NCI-H526 treated with DMSO at 0.1 percent for 48 hours (cell line): ENCODE measurements at places on chromosomes 6 and 20.

DNA sequence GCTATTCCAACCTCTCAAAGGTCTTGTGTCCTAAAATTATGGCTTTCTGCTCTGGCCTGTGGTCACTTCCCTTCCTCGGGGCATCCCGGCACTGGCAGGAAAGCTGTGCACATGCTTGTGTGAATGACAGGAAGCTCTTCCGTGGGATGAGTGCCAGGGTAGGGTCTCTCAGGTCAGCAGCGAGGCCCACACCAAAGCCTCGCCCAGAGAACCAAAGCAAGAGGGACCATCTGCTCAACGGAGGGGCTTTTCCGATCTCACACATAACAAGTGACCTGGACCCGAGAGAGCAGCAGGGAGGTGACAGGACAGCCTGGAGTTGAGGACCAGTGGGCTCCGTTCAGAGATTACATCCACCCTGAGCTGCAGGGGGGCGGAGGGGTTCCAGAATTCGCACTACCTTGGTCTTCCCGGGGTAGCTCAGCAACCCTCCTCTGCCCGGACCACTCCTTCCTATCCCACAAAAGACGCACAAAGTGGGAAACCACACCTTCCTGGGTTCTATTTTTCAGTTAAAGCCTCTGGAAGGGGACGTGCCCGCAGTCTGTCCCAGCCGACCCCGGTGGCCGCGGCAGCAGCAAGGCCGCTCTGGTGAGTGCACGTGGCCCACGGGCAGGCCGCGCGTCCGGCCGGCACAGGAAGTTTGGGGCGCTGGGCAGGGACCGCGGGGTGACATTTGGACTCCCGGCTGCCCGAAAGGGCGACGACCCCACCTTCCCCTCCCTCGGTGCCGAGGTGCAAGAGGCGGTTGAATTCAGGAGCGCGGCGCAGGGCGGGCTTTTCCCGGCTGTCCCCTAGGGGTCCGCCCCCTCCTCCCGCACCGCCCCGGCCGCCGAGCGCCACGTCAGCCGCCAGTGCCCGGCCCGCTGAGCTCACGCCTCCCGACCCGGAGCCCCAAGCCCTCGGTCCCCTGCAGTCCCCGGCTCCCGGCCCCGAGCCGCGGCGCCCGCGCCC lies 988 bp downstream of the TXNDC5 start:
- DNase-seq: peak; percentile 31

GRCh38 chr20:50296450-50297375 lies 106.1 kb downstream of the CEBPB start:
- no peak for DNase-seq

DNA sequence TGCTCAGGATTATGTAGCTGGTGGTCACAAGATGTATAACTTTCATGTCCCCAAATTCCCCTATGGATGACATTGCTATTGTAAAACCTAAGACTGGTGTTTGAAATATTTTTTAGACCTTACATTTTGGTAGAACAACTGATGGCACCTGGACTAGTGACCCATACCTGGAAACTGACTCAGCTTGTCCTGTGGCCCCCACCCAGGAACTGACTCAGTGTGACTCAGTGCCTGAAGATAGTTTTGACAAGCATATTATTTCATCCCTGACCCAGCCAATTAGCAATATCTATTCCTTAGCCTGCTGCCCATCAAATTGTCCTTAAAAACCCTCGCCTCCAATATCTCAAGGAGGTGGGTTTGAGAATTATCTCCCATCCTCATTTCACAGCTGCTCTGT lies 90.9 kb upstream of the GRIK2 start:
- no peak for DNase-seq

GRCh38 chr20:6959900-6960312 lies 192.4 kb downstream of the BMP2 start:
- no peak for DNase-seq

- no peak for DNase-seq
Measured at GRCh38 chr6:134315189-134315588, 2.7 kb downstream of the SGK1 start.

- DNase-seq: no peak
Measured at GRCh38 chr6:152723398-152723797, 25.7 kb downstream of the MYCT1 start.

- DNase-seq: no peak
Measured at GRCh38 chr6:68635706-68636513, 828 bp downstream of the ADGRB3 start.
